ENCODE measurements at places on chromosomes 6 and 20.
A peak's percentile ranks its signal among the peaks of the same experiment; 100 is the strongest.

GRCh38 chr6:20438462-20439070 is 36.9 kb downstream of the E2F3 start:
- DNase-seq: no peak

DNA sequence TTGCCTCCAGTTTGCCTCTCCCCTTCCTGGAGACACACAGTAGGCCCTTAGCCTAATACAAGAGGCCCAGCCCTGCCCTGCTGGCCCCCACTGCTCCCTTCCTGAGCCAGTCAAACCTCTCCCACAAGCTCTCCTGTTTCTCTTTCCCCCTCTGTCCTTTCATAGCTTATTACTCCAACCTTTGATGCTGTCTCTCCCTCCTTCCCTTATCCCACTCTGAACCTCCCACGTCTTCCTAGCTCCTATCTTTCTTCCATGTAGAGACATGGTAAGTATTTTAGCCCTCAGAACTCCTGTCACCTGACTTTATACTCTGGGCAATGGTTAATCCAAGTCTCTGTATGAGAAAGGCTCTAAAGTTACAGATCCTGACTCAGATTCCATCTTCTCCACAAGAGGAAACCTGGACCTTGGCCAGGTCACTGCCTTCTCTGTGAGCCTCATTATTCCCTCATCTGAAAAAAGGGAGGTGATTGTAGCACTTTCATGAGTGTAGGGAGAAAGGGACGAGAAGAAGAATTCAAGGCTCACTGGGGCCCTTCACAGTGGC is 6.7 kb downstream of the TGIF2 start:
- DNase-seq: peak; percentile 27

- no peak for DNase-seq
Measured at GRCh38 chr6:113884011-113884410, 26.9 kb downstream of the MARCKS start.

DNA sequence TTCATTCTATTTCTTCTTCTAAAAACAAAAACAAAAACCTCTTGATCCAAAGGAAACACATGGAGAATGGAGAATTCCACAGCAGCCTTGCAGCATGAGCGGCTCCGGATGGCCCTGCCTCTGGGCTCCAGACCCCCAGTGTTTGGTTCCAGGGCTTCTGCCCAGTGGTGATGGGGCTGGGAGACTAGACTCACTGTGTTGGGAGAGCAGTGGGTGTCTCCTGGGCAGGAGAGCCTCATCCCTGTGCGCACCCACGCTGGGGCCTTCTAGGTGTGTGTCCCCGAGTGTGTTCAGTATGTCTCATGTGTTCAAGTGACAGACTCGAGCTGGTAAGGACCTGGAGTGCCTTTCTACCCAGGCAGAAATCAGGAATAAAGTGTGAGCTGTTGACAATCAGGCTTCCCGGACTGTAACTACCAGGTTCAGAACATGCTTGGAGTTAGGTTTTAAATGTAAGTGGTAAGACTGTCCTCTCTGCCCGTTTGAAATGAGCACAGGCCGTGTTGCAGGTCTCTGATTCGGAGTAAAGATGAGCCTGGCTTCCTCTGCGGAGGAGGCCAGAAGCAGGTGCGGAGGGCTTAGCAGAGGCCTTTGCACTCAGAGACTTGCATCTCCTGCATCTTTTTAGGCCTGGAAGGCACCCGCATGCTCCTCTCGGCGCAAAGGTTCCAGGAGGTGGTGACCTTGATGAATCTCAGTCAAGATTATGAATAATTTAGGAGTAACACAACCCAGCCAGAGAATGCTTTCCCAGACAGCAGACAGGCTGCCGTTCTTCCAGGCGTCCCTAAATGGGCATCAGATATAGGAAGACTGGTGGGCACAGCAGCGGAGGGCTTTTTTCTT is 253.6 kb downstream of the CDH26 start:
- no peak for DNase-seq

DNA sequence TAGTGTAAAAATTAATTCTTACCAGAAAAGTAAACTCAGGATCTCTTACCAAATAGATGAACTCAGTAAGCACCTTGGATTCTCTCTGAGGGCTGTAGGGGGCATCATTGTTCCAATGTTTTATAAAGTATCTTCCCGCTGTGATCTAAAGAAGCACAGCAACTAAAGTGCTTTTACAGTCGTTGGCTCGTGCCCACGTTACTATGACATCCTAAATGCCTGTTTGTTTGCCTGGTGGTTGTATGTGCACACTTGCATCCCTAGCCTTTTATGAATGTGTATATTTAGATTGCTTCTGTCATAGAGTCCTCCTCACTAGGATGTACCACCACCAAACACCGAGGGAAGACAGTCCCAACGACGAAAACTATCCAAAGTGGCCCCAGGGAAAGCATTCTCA is 34.5 kb downstream of the SLX4IP start:
- DNase-seq: peak; percentile 94

DNA sequence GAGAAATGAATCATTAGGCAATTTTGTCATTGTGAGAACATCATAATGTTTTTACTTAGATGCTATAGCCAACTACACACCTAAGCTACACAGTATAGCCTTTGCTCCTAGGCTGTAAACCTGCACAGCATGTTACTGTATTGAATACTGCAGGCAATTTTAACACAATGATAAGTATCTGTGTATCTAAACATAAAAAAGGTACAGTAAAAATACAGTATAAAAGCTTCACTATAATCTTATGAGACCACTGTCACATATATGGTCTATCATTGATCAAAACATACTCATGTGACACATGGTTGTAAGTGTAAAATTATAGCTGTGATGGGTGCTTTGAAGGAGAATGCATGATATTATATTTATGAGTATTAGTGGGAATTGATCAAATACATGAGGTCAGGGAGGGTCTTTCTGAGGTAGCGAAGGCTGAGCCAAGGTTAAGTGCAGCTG is 29.2 kb upstream of the CCN2 start:
- DNase-seq: no peak

DNA sequence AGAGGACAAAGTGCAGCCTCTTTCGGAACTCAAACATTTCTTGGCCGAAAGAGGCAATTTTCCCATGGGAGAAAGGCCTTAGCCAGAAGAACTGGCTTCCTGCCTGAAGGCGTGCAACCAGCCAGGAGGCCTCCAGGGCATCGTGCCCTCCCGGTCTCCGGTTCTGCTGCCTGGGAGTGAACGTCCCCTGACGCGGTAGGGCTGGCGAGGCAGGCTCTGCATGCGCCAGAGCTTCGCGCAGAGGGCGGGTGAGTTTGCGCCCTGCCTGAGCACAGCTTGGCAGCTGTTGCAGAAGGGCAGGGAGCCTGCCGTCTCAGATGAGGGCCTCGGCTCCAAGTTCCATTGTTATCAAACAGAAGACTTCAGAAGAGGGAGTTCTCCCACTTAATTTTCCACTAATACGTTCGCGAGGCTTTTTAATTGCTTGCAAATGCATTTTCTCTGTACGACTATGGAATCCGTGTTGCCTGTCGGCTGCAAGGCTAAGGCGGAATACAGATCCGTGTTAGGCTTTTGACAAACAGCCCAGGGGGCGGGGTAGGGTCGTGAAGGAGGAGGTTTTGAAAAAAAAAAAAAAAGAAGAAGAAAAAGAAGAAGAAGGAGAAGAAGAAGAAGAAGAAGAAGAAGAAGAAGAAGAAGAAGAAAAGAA is 5.5 kb upstream of the TFAP2D start:
- DNase-seq: peak; percentile 6

DNA sequence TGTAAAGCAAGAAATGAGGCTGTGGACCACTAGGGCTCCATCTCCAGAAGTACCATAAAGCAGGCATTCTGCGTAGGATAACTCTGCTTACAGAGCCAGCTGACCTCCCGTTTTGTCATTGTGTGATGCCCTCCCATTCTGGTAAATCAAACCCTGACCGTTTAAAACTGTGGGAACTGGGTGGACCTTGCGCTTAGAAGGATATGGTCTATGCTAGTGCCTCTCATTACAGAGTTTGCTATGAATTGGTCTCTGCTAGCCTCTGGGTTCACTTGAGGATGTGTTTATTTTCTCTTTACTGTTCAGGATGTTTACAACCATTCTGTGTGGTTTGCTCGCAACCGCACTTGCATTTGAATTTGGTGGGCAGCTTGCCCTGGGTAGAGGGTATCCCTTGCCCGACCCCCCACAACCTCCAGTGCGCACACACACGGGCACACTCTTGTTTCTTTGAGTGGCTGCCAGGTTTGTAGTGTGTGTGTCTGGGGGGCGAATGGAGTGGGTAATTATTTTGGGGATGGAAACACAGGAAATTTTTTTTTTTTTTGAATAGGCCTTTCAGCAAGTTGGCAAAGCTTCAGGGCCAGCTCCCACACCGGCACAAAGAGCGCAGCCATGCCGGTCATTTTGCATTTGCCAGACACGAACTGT is 198.3 kb downstream of the JARID2 start:
- DNase-seq: no peak

DNA sequence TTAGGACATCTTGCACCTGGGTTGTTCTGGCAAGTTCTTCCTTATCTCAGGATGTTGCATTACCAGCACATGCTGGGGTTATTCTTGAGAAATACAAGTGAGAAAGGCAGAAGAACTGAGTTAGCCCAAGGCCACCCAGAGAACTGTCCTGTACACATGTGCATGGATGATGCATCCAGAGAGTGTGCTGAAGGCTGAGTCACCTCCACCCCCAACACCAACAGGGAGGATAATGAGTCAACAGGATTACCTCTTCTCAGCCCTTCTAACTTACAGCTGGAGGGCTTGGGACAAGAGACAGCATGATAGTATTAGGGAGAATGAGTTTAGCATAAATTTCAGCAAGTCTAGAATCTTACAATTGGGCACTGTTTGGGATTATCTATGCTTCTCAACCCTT is 8.5 kb downstream of the SCGN start:
- DNase-seq: peak; percentile 41

DNA sequence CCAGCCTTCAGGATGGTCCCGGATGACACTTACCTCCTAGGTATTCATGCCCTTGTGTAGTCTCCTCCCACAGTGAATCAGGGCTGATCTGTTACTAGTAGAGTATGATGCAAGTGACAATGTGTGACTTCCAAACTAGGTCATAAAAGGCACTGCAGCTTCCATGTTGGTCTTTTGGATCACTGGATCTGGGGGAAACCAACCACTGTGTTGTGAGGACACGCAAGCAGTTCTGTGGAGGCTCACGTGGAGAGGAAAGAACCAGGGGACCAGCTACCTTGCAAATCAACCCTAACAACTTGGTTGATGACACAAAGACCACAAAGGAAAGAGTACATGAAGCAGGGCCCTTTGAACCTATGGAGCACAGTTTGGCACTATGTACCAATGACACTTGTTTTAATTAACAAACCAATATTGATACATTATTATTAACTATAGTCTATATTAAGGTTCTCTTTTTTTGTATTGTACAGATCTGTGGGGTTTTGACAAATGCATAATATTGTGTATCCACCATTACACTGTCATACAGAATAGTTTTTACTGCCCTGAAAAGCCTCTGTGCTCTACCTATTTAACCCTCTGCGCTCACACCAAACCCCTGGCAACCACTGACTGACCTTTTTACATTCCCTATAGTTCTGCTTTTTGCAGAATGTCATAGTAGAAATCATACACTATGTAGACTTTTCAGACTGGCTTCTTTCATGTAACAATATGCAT is 16.3 kb upstream of the SDCBP2 start:
- no peak for DNase-seq

GRCh38 chr20:16517946-16518783 is 55.1 kb downstream of the KIF16B start:
- DNase-seq: peak; percentile 60

GRCh38 chr6:122548281-122548680 is 61.9 kb upstream of the PKIB start:
- DNase-seq: no peak

DNA sequence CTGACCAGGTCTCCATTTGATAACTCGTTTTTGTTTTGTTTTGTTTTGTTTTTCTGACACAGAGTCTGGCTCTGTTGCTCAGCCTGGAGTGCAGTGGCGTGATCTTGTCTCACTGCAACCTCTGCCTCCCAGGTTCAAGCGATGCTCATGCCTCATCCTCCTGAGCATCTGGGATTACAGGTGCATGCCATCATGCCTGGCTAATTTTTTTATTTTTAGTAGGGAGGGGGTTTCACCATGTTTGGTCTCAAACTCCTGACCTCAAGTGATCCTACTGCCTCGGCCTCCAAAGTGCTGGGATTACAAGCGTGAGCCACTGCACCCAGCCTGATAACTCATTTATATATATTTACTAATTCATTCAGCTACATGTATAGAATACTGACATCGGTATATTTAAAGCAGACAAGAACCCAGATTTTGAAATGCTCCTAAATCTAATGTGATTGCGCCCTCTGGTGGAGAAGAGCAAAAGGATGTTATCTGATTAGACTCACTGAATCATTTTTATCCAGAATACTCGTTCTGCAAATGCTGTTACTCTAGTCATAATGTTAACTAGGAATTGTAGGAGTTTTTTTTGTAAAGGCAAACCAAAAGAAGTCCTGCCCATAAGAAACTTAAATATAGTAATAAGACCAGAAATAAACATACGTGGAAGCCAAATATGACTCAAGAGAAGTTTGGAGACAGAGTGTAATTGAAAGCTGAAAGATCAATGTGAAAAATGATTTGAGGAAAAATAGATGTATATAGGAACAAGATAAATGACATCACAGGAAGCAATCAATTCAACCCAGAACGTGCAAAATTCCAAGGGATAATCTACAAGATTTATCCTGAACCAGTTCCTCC is 5.3 kb upstream of the COL12A1 start:
- peak; percentile 85 for DNase-seq

DNA sequence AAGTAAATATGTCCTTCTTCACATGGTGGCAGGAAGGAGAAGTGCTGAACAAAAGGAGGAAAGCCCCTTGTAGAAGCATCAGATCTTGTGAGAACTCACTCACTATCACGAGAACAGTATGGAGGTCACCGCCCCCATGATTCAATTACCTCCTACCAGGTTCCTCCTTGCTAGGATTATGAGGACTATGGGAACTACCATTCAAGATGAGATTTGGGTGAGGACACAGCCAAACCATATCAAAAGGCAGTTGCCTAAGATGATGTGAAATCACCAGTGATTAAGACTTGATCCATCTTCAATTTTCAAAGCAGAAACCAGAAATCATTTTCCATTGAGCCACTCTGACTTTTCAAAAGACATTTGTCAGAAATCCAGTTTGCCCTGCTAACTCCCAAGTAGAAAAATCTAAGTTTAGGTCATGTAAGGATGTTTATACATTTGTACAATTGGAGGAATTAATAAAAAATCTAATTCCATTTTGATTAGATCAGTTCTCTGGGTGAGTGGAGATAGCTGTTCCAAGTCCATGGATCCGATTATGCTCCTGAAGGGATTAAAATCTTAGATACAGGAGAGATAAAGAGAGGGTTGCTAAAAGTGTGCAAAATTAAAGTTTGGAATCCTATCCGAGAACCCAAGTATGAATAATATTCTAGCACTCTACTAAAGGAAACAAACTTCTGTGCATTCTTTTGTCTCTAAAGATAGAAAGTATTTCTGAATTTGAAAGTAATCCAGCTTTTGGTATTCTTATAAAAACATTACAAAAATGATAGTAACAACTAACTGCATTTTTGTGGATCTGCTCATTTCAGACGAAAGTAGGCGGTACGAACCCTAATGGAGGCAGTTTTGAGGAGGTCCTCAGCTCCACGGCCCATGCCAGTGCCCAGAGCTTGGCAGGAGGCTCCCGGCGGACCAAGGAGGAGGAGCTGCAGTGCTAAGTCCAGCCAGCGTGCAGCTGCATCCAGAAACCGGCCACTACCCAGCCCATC is 39.5 kb downstream of the HDDC2 start:
- peak; percentile 42 for DNase-seq
